ENCODE measurements at places on chromosomes 5 and 9.

GRCh38 chr5:96347502-96348292 lies 85.4 kb downstream of the PCSK1 start:
- DNase-seq = no peak

GRCh38 chr9:96154081-96154480 lies 147.9 kb downstream of the HSD17B3 start:
- no peak for DNase-seq

- DNase-seq = no peak
Measured at GRCh38 chr9:135212961-135213360, 125.5 kb downstream of the OLFM1 start.

GRCh38 chr9:124102363-124102762 lies 90.8 kb downstream of the LHX2 start:
- no peak for DNase-seq

DNA sequence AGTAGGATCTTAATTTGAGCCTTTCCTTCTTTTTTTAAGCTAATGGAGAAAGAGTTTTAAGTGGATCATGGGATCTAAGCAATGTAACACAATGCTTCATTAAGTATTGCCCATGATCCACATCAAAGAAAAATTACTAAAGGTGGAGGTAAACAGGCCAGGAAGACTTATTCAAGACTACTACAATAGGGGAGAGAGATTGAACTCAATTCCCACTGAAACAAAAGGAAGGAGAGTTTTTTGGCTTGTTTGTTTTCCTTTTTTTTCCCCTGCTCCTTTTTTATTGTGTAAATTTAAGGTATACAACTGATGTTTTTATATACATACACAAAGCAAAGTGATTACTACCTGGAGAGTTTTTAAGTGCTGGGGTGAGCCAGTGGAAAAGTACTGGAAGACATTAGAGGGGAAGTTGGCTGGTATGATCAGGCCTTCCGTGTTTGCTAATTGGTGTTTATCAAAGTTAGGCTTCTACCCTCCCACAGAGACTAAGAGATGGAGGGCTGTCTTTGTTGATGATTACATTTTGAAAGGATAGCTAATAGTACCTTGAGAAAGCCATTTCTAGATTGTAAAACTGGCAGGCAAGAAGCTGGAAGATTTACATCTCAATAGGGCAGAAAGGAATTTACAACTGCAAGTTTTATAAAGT lies 262.7 kb downstream of the CHSY3 start:
- DNase-seq = no peak

GRCh38 chr5:158769696-158770095 lies 330.0 kb downstream of the EBF1 start:
- DNase-seq = no peak

DNA sequence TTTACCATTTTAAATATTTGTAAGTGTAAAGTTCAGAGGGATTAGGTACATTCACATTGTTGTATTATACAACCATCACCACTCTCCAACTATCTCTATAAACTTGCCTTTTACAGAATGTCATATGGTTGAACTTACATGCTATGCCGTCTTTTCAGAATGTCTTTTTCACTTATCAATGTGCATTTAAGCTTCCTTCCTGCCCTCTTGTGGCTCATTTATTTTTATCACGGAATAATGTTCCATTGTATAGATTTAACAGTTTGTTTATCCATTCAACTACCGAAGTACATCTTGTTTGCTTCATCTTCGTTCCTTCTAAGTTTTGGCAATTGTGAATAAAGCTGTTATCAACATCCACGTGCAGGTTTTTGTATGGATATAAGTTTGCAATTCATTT lies 133.3 kb upstream of the C6 start:
- DNase-seq = no peak

- no peak for DNase-seq
Measured at GRCh38 chr5:45697201-45697600, 1.0 kb upstream of the HCN1 start.

- DNase-seq = no peak
Measured at GRCh38 chr9:130286781-130287428, 21.3 kb downstream of the HMCN2 start.
